GM12864 (cell line): ENCODE measurements at places on chromosomes 2 and 18.

DNA sequence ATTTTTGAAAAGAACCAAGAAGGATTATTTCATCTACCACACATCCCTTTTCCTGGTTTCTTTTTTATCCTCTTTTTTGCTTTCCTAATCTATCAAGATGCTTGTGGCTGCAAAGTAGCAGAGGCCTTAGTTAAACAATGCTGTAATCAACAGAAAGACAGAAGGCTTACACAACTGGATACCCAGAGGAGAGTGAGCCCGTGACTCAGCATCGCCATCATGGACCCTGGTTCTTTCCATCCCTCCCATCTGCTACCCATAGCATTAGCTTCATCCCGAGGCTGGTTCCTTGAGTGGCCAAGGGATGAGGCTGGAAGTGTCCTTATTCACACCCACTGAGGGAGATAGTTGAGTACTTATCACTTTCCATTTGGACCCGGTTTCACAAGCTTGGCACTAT is 7.5 kb upstream of the HAAO start:
- no peak for DNase-seq

- DNase-seq: peak; percentile 15
These were observed 54.0 kb downstream of the HRH4 start for GRCh38 chr18:24514439-24514838.

DNA sequence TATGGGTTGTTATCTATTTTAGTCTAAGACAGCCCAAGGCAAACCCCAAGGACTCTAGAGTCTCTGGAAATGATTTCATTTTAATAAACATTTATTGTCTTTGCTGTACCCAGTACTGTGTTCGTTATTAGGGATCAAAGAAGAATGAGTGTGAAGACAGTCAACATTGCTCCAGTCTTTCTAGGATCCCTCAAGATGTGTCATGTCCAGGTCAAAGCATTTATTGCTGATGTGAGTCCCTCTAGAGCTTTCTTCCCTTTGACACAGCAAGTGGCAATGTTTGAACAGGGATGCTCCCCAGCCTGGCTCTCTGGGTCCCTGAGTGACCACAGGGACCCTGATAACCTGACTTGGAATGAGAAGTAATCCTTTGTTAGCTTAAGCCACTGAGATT is 123.1 kb upstream of the STK17B start:
- no peak for DNase-seq

- no peak for DNase-seq
These were observed 9.8 kb upstream of the FZD5 start for GRCh38 chr2:207779523-207779922.

DNA sequence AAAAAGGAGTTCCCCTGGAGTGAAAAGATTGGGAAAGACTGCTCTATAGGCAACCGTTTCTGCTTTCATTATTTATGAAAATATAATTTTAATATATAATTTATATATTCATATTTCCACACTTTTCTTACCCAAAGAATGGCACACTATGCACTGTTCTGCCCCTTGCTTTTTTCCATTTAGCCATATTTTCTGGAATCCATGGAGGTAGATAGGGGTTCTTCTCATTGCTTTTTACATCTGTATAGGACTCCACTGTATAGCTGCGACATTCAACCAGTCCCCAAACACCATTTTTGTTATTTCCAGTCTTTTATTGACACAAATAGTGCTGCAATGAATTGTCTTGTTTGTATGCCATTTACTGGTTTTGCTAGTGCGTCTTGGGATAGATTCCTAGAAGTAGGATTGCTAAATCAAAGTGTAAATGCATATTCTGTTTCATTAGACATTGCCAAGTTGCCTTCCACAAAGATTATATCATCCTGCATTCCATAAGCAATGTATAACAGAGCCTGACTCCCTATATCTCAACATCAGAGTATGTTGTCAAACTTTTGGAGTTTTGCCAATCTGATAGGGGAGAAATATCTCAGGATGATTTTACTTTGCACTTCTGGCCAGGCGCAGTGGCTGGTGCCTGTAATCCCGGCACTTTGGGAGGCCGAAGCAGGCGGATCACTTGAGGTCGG is 26.6 kb upstream of the TCF7L1 start:
- no peak for DNase-seq

GRCh38 chr2:181806039-181806392 is 85.5 kb upstream of the ITPRID2 start:
- DNase-seq: no peak

- no peak for DNase-seq
These were observed 56.1 kb downstream of the ASAP2 start for GRCh38 chr2:9262671-9263171.

GRCh38 chr2:174824068-174824467 is 59.8 kb upstream of the CHRNA1 start:
- no peak for DNase-seq

DNA sequence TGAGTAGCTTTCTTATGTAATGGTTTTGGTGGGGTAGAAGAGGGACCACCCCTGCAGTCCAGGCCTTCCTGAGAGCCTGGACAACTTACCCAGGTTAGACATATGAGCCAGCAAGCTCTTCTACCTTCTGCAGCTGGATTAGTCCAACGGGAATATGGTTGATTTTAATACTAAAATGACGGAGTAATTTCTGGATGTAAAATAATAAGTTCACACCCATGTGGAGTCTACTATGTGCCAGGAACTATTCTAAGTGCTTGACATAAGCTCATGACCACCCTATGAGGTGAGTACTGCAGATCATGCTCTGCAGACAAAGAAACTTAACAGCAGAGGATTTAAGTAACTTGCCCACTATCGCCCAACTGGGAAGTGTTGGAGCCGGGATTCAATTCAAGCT is 45.5 kb downstream of the DPP4 start:
- DNase-seq: no peak

DNA sequence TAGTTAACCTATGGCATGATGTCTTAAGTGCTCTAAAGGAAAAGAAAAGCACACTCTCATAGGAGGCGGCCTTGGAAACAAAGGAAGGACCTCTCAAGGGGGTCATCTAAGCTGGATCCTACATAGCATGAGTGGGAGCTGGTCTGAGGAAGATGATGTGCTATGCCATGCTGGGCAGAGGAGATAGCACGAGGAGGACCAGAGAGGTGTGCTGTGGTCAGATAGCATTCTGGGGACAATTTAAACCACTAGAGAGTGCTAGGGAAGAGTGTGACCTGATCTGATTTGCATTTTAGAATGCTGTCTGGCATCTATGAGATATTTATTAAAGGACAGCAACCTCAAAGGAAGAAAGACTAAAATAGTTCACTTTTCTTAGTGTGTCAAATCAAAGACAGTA is 910.1 kb upstream of the CELF4 start:
- DNase-seq: no peak
